ENCODE measurements at places on chromosomes 16 and 17. TPM values are rescaled to one million over a fixed set of nuclear protein-coding genes. Genes with fewer than 3 reads are reported as not detected.

Gene SNAI3
- not detected for polyA plus RNA-seq

Gene HBA1
- polyA plus RNA-seq: 127 TPM

Gene MYH3
- not detected for polyA plus RNA-seq

Gene CNGB1
- not detected for polyA plus RNA-seq

Gene ZSCAN10
- polyA plus RNA-seq: not detected

Gene FOXC2
- polyA plus RNA-seq: not detected

Gene PTX4
- polyA plus RNA-seq: not detected

Gene HBZ
- not detected for polyA plus RNA-seq

Gene NXPH3
- polyA plus RNA-seq: not detected

Gene KIF22
- polyA plus RNA-seq: 19.1 TPM

Gene CDRT15
- polyA plus RNA-seq: not detected

Measured in Purkinje cell (primary cell).